SK-N-SH (cell line): ENCODE measurements at places on chromosomes 1 and 21. TPM values are rescaled to one million over a fixed set of nuclear protein-coding genes. Genes with fewer than 3 reads are reported as not detected.

- no peak for DNase-seq
These were observed 9.6 kb upstream of the RASSF5 start for GRCh38 chr1:206497774-206498173.

DNA sequence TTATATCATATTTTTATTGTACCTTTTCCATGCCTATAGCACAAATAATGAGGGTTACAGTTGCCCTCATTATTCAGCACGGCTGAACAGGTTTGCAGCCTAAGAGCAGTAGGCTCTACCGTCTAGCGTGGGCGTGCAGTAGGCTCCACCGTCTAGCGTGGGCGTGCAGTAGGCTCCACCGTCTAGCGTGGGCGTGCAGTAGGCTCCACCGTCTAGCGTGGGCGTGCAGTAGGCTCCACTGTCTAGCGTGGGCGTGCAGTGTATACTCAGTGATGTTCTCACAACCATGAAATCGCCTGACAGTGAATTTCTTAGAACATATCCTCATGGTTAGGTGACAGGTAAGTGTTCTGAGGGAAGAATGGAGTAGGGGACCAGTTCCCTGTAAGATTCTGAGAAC lies 84.9 kb downstream of the DYRK1A start:
- no peak for DNase-seq

CYP4B1 gene
- polyA plus RNA-seq: not detected in 2 replicates

- DNase-seq: peak; percentile 38
These were observed 75.5 kb downstream of the CAMK2N1 start for GRCh38 chr1:20410503-20410902.

- no peak for DNase-seq
These were observed 242.9 kb downstream of the GRIK1 start for GRCh38 chr21:29696937-29697336.

DNA sequence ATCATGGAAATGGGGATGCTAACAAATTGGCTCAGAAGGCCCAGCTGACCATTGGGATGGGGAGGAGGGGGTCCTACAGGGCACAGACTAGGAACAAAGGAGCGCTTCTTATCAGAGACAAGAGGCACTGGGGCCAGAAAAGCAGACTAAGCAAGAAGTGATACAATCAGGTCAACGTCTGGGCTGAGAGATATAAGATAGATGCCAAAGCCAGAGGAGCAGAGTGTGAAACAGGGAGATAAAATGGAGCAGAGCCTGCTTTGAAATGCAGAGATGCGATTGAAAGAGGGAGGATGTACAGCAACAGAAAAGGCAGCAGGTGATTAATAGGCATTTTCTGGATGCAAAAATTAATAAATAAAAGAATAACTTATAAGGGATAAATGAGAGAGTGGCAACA lies 127.5 kb upstream of the SAMSN1 start:
- DNase-seq: no peak

ACTL8 gene
- polyA plus RNA-seq: 0.05 TPM in 1 of 2 replicates, not detected in the other

DNA sequence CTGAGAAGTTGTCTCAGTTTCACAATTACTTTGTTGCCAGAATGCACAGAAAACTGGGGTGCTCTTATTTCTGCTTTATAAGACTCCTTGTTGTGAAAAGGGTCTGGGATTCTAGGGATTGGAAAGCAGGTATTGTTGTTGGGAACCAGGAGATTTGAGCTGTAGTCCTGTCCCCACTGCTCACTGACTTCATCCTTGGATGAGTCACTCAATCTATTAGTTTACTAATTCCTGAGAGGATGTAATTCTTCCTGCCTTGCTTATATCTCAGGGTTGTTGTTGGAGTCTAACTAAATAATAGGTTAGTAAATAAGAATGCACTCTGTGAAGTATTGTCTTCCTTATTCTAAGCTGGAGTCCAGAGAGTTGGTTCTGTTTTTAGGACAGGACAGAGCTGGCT lies 172.5 kb upstream of the GALNT2 start:
- no peak for DNase-seq

- DNase-seq: no peak
These were observed 85.8 kb upstream of the KCNJ15 start for GRCh38 chr21:38170704-38171682.

DNA sequence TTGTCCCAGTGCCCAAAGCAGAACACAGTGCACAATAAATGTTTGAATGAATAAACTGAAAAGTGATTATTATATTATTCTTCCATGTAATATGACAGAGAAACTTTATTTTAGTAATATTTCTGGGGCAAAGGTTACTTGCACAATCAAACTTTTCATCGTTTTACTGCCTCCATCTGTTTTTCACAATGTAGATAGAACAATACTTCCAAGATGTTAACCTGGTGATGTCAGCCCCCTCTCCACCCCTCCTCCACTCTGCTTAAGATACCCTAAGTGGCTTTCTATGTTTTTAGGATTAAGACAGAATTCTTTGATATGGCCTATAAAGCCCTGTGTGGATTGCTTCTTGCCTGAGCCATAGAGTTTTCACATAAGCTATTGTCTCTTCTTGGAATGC lies 13.8 kb upstream of the NTMT2 start:
- DNase-seq: no peak

SLFNL1 gene
- 0.16 and 0.26 TPM in 2 replicates for polyA plus RNA-seq

- no peak for DNase-seq
These were observed 35.0 kb downstream of the ACKR1 start for GRCh38 chr1:159239551-159240220.

- no peak for DNase-seq
These were observed 114.0 kb downstream of the PPP1R12B start for GRCh38 chr1:202462342-202463076.

DNA sequence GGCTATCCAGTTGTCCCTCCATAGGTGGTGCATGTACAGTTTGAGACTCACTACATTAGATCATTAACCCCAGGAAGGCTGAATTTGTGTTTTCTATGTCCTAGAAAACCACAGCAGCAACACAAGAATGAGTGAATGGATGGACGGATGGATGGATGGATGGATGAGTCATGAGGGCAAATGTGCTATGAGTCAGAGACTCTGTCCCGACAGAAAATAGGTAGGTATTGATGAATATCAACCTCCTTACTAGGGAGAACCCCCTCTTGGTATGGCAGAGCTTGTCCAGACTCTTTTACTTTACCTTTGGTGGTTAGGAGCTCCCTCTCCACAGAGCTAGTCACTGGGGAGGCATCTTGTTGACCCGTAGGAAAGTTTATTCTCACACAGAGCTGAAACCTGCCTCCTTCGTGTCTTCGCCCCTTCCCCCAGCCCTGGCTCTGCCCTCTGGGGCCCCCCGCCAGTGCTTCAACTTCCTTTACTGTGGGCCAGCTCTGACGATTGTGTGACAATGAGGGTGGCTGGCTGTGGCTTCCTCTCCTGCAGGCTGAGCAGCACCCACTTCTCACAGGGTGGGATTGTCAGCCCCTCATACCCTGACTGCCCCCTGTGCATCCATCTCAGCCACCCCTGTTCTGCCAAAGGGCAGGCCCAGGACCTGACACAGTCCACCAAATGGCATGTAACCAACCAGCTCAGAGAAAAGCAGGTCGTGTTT lies 145.2 kb downstream of the FOXD2 start:
- DNase-seq: no peak

OR2T33 gene
- 0.07 TPM in 1 of 2 replicates, not detected in the other for polyA plus RNA-seq

- no peak for DNase-seq
These were observed 17.5 kb downstream of the CFAP45 start for GRCh38 chr1:159882527-159882862.

AADACL4 gene
- polyA plus RNA-seq: 0.32 and 0.59 TPM in 2 replicates

GRCh38 chr21:38134084-38134873 lies 122.5 kb upstream of the KCNJ15 start:
- no peak for DNase-seq

- no peak for DNase-seq
These were observed 7.3 kb upstream of the FUCA1 start for GRCh38 chr1:23875382-23875781.

C1orf185 gene
- polyA plus RNA-seq: not detected in 2 replicates

BACH1 gene
- 18.1 and 21.9 TPM in 2 replicates for polyA plus RNA-seq
